Adrenal gland (tissue), 19 donors: ENCODE measurements at places on chromosomes 3 and 15. TPM values are rescaled to one million over a fixed set of nuclear protein-coding genes. Genes with fewer than 3 reads are reported as not detected.
A peak's percentile ranks its signal among the peaks of the same experiment; 100 is the strongest.

DNA sequence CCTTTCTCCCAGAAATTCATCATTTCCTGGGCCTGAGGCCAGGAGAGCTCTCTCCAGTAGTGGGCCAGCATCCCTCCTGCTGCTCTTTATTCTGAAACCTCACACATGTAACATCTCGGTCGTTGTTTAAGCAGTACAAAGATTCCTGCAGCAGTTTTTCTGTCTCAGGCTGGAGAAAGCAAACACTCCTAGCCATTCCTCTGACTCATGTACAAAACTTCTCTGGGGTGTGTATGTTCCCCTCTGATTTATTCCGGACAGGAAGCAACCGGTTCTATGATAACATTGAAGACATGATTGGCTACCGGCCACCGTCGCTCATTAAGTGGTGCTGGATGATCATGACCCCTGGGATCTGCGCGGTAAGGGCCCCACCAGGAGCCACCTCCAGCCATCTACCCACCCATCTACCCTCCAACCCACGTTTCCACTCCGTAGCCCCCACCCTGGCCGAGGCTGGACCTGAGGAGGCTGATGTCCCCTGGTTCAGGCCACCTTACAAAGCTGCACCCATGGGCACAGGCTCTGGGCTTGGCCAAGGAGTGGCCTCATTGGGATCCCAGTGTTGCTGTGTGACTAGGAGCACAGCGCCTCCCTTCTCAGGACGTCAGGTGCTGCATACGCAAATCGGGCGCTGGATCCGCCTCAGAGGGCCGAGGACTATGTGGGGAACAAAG is 58.6 kb upstream of the SLC6A1 start:
- no peaks in the 10 kb centered on the region for H3K27me3 ChIP-seq
- no peaks in the 10 kb centered on the region for H3K36me3 ChIP-seq
- H3K4me1 ChIP-seq = no peaks in the 10 kb centered on the region
- no peak overlapping the region for H3K4me3 ChIP-seq
- no peak overlapping the region for H3K27ac ChIP-seq

- H3K36me3 ChIP-seq = no peaks in the 10 kb centered on the region
- no peaks in the 10 kb centered on the region for H3K4me1 ChIP-seq
- DNase-seq = no peak
- H3K27me3 ChIP-seq = no peaks in the 10 kb centered on the region
Observed at GRCh38 chr3:135556174-135556573, 409.4 kb upstream of the PPP2R3A start.

DNA sequence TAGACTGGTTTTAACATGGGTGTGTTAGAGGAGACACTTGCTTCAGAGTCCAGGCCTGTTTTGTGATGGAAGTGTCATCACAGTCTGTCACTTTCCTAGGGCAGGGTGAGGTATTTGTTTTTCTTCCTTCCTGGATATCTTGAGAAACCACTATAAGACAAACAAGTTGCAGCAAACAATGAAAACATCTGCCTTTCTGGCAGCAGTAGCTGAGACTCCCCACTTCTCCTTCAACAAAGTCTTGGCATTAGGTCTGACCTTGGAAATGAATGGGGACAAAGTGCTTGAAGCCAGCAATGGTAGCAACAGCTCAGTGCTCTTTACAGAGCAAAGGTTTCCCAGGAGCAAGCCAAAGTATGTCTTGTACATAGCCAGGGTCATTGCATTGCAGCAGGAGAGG is 64.6 kb downstream of the CD200 start:
- DNase-seq = no peak
- H3K27ac ChIP-seq = no peak overlapping the region
- no peaks in the 10 kb centered on the region for H3K4me1 ChIP-seq
- no peaks in the 10 kb centered on the region for H3K27me3 ChIP-seq
- no peaks in the 10 kb centered on the region for H3K36me3 ChIP-seq

DNA sequence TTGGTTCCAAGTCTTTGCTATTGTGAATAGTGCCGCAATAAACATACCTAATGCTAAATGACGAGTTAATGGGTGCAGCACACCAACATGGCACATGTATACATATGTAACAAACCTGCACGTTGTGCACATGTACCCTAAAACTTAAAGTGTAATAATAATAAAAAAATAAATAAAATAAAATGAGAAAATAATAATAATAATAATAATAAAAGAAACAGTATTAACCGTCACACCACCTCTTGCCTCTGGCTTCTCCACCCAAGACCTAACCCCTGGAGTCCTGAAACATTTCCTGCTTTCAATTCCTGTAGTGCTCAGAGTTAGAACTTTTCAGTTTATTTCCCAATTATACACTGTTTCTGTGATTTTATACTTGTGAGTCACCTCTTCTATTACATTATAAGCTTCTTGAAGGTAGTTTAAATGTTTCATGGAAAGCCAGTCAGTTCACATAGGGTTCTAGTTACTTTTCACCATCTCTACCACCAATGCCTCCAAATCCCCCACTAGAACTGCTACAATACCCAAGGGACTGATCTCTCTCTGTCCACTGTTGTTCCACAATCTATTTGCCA is 18.4 kb upstream of the GHSR start:
- DNase-seq = no peak
- no peaks in the 10 kb centered on the region for H3K36me3 ChIP-seq

DNA sequence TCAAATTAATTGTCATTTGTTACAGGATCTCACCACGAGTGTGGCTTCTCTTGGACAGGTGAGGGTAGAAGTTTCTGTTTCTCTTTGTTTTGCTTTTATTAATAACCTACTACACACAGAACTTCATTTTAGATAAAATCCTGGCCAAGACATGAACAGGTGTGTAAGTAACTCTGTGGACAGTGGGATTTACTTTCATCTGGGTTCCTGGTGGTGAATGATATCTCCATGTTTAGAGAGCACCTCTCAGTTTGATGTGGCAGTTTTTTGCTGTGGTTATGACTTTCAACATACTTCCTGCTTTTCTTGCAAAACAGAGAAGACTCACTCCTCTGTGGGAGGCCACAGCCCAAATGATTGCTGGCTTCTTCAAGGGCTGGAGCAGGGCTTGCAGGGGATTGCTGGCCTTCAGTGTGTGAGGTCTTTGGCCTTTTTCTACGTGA is 71.1 kb upstream of the XCR1 start:
- no peak overlapping the region for H3K4me3 ChIP-seq
- H3K27me3 ChIP-seq = no peaks in the 10 kb centered on the region
- H3K36me3 ChIP-seq = no peaks in the 10 kb centered on the region
- DNase-seq = peak; percentile 42

GRCh38 chr3:142353571-142353970 is 94.3 kb downstream of the XRN1 start:
- no peak overlapping the region for H3K4me3 ChIP-seq
- no peak for DNase-seq
- no peaks in the 10 kb centered on the region for H3K27me3 ChIP-seq
- H3K4me1 ChIP-seq = no peaks in the 10 kb centered on the region

DNA sequence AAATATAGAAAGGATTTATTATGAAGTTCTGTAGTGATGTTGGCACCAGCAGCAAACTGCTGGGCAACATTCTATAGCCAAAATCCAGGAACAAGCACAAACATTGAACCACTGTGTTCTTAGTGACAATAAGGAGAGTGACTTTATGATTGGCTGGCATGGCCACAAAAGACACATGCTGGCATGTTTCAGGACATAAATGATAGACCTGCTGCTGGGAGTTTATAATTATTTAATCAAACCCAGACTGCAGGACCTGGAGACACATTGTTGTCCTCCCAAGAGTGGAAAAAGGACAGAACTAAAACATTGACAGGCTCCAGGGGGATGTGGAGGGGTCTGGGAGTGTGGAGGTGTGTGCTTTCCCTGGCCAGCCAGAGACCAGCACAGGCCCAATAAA is 255.3 kb upstream of the LRTM1 start:
- no peak for DNase-seq
- no peak overlapping the region for H3K4me3 ChIP-seq
- no peak overlapping the region for H3K27ac ChIP-seq
- no peaks in the 10 kb centered on the region for H3K27me3 ChIP-seq
- no peaks in the 10 kb centered on the region for H3K4me1 ChIP-seq
- no peaks in the 10 kb centered on the region for H3K36me3 ChIP-seq

DNA sequence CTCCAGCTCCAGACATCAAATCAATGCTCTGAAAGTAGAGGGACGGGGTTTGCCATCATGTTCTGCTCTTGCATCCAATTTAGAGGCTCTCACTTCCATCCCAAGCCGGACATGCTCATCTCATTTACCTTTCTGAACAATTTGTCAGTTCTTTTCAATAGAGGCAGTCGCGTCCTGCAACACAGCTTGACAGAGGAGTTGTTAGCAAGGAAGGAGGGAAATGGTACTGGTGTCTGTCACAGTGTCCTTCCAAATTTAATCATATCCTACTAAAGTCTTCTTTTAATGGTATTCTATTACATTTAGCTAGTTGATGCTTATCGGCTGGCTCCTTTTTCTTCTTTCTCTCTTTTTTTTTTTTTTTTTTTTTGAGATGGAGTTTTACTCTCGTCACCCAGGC is 45.6 kb downstream of the HHLA2 start:
- no peak overlapping the region for H3K27ac ChIP-seq
- H3K4me3 ChIP-seq = no peak overlapping the region
- no peaks in the 10 kb centered on the region for H3K36me3 ChIP-seq
- H3K4me1 ChIP-seq = no peaks in the 10 kb centered on the region
- no peaks in the 10 kb centered on the region for H3K27me3 ChIP-seq

- no peaks in the 10 kb centered on the region for H3K4me1 ChIP-seq
- no peaks in the 10 kb centered on the region for H3K36me3 ChIP-seq
- H3K4me3 ChIP-seq = no peak overlapping the region
Observed at GRCh38 chr15:57972864-57973263, 92.6 kb downstream of the ALDH1A2 start.

DNA sequence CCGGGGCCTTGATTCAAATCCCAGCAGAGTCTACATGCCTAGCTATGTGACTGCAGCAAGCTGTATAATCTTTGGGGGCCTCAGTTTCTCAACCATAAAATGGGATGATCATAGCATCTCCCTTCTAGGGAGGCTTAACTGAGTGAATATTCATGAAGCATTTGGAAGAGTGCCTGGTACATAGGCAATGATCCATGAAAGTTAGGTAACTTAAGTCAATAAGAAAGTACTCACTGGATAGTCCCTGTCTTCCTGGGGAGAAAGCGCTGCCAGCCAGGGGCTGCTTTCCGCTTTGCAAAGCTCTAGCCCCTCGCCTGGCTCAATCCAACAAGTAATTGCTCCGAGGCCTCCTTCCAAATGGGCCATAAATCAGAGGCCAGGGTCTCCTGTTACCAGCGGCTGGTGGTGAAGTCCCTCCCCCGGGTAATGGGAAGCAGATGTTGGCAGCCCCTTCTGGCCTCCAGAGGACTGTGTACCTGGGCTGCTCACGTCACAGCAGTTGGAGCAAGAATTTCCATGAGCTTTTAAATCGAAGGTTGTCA is 521.9 kb upstream of the PROK2 start:
- H3K27me3 ChIP-seq = no peaks in the 10 kb centered on the region
- no peak overlapping the region for H3K4me3 ChIP-seq
- no peak for DNase-seq
- H3K27ac ChIP-seq = no peak overlapping the region

- no peak for DNase-seq
- no peak overlapping the region for H3K27ac ChIP-seq
- H3K27me3 ChIP-seq = no peaks in the 10 kb centered on the region
- no peak overlapping the region for H3K4me3 ChIP-seq
Observed at GRCh38 chr15:62369454-62369853, 204.4 kb upstream of the C2CD4B start.

DNA sequence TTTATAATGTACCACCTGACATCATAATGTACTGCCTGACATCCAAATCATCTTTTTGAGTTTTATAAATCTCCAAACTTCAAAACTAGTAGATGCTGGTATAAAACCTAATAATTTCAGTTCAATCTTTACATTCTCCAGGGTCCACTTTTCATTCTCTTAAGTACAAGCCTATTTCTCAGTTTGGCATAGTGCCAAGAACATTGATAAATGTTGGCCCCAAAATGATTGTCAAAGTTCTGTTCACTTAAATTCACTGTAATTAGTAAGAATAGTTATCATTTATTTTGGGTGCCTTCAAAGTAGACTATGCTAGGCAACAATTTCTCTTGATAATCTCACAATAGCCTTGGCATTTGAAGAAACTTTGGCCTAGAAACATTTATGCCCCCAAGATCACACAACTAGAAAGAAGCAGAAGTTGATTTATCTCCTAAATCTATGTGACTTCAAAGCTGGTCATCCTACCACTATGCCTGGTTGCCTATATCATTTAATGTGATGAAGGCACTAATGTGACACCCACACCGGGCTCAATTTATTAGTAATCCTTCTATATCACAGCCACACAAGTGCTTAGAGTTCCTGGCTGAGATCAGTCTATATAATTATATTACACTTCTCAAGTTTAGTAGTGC is 101.7 kb downstream of the ZNF609 start:
- H3K27me3 ChIP-seq = no peaks in the 10 kb centered on the region
- no peak overlapping the region for H3K27ac ChIP-seq
- H3K4me3 ChIP-seq = no peak overlapping the region
- no peaks in the 10 kb centered on the region for H3K36me3 ChIP-seq
- peaks cover 40% of the 10 kb centered on the region for H3K4me1 ChIP-seq

GRCh38 chr15:50046867-50047266 is 72.2 kb downstream of the ATP8B4 start:
- no peak overlapping the region for H3K4me3 ChIP-seq
- no peaks in the 10 kb centered on the region for H3K4me1 ChIP-seq
- no peak overlapping the region for H3K27ac ChIP-seq
- DNase-seq = no peak
- no peaks in the 10 kb centered on the region for H3K36me3 ChIP-seq

DNA sequence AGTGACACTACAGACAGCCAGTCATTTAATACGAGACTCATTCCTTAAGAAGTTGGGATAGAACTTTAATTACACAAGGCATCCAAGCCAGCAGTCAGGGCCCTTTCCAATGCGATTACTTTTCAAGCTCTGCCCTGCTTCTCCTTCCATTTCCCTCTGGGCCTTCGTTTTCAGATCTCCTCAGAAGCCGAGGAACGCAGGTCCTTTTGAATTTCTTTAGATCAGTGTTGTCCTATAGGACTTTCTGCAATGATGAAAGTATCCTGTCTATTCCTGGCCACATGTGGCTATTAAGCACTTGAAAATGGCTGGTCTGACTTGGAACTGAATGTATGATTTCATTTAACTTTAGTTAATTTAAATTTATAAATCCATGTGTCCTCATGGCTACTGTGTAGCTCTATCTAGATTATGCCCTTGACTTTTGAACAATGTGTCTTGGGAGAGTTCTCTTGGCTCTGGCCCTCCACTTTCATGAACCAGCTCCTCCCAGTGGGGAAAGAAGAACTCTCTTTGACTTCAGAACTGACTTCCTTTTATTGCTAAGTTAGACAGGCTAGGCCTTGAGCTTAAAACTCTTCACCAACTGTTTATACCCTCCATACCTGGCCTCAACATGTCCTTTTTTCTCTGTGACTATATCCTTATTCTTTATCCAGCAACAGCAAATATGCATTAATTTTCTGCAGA is 22.6 kb downstream of the TGFBR2 start:
- no peak for DNase-seq
- H3K4me1 ChIP-seq = peaks cover 54% of the 10 kb centered on the region
- H3K27ac ChIP-seq = peak overlapping the region; percentile 70
- no peaks in the 10 kb centered on the region for H3K36me3 ChIP-seq
- H3K4me3 ChIP-seq = no peak overlapping the region
- H3K27me3 ChIP-seq = no peaks in the 10 kb centered on the region

RAD51 gene
- 5.2 TPM for total RNA-seq

KLHL40 gene
- not detected for total RNA-seq

SOX14 gene
- total RNA-seq = not detected

LMAN1L gene
- 6.9 TPM for total RNA-seq

VEPH1 gene
- total RNA-seq = 124 TPM

CFAP44 gene
- 4.8 TPM for total RNA-seq

EXD1 gene
- not detected for total RNA-seq

EOMES gene
- total RNA-seq = 1.2 TPM
